ENCODE measurements at places on chromosomes 16 and 17. TPM values are rescaled to one million over a fixed set of nuclear protein-coding genes. Genes with fewer than 3 reads are reported as not detected.

The CES3 gene
- not detected for total RNA-seq

- no peak for DNase-seq
Measured at GRCh38 chr17:72922219-72922618, 170.3 kb downstream of the SLC39A11 start.

The TMIGD1 gene
- total RNA-seq = not detected

- no peak for DNase-seq
Measured at GRCh38 chr16:24477492-24477891, 61.9 kb upstream of the RBBP6 start.

- peak; percentile 41 for DNase-seq
Measured at GRCh38 chr17:58272367-58273280, 8.1 kb downstream of the MPO start.

The TPPP3 gene
- total RNA-seq = not detected

The CCDC154 gene
- total RNA-seq = not detected

The KRT13 gene
- total RNA-seq = not detected
